ENCODE measurements at places on chromosomes 4 and X. TPM values are rescaled to one million over a fixed set of nuclear protein-coding genes. Genes with fewer than 3 reads are reported as not detected.

GRCh38 chr4:98851806-98852205 lies 77.1 kb downstream of the EIF4E start:
- H3K27me3 ChIP-seq, result no peaks in the 10 kb centered on the region
- peaks cover 11% of the 10 kb centered on the region for H3K4me1 ChIP-seq
- 0 out of 2 replicates have a peak overlapping the region, but pooled peaks have one; percentile 4 for H3K27ac ChIP-seq
- H3K36me3 ChIP-seq, result no peaks in the 10 kb centered on the region
- no peak overlapping the region for H3K4me3 ChIP-seq

- no peak overlapping the region for H3K27ac ChIP-seq
- peak; percentile 64 for DNase-seq
- no peaks in the 10 kb centered on the region for H3K36me3 ChIP-seq
- no peaks in the 10 kb centered on the region for H3K27me3 ChIP-seq
Observed at GRCh38 chr4:29002151-29002550, 1718.0 kb upstream of the PCDH7 start.

- DNase-seq, result peak; percentile 82
- H3K27ac ChIP-seq, result peak overlapping the region; percentile 31
Observed at GRCh38 chr4:114043116-114043515, 63.7 kb upstream of the ARSJ start.

DNA sequence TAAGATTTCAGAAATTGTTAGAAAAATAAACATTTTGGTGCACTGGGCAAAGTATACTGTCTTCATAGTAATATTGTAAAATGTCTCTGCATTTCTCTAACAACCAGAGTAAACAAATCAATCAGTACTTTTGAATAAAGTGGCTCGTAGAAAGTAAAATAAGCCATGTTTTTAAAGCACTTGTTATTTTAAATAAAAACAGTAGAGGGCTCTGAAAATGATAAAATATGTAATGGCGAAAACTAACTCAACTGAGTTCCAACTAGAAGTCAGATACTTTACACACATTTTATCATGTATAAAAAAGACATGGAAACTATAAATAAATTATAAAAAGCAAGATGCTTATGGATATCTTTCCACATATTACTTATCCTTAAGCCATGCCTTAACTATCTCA lies 1134.4 kb downstream of the PDHA2 start:
- H3K4me1 ChIP-seq, result no peaks in the 10 kb centered on the region
- no peak for DNase-seq
- no peaks in the 10 kb centered on the region for H3K36me3 ChIP-seq
- no peak overlapping the region for H3K27ac ChIP-seq
- no peaks in the 10 kb centered on the region for H3K27me3 ChIP-seq

GRCh38 chr4:109548655-109549054 lies 11.4 kb upstream of the MCUB start:
- H3K27me3 ChIP-seq, result no peaks in the 10 kb centered on the region
- no peaks in the 10 kb centered on the region for H3K4me1 ChIP-seq
- no peak overlapping the region for H3K4me3 ChIP-seq

DNA sequence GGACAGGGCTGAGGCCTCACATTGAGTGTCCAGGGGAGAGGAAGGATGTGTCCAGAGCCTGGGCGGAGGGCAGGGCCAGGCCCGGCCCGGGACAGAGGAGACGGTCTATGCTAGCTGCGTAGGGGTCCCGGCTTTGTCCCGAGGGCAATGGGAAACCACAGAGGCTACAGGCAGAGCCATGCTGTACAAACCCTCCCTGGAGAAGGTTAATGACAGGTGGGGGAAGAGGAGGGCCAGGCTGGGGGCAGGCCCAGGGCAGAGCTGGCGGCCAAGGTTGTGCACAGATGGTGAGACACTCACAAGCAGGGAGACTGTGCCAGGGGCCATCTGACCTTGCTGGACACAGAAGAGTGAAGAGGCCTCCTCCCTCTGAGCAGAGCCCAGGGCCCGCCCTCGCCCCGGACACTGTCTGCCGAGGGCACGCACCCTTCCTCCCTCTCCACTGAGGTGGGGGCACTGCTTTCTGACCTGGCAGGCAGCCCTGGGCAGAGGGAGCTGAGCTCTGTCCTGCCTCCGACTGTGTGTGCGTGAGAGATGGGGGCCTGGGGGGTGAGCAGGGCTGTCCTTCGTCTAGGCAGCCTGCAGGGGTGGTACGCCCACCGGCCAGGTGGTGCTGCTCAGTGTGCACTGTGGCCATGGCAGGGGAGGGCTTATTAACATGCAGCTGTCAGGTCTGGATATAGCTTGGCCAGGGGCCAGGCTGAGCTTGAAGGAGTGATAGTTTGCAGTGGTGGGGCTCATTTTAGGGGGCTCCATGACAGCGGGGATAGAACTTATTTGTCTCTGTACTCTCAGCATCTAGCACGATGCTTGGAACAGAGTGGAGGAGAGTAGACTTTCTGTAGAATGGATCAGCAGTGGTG lies 75.7 kb upstream of the LRPAP1 start:
- no peak overlapping the region for H3K4me3 ChIP-seq
- H3K27ac ChIP-seq, result no peak overlapping the region
- peak; percentile 78 for DNase-seq
- H3K27me3 ChIP-seq, result no peaks in the 10 kb centered on the region
- H3K36me3 ChIP-seq, result no peaks in the 10 kb centered on the region

DNA sequence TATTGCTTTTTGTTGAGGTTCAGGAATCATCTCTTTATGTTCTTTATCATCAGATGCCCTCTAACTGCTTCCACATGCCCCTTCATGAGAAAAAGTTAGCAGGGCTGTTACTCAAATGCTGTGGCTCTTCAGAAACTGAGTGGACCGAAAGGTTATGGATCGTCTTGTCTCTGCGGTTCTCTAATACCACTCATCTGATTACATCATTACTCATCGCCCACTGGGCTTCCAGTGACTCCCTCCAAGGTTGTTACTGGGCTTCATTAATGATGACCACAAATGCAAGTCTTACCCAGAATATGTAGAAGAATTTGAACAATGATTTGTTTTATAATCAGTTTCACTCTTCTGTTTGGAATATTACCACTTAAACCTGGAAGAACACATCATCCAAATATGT lies 67.7 kb downstream of the RWDD4 start:
- no peak overlapping the region for H3K4me3 ChIP-seq
- DNase-seq, result no peak
- H3K4me1 ChIP-seq, result no peaks in the 10 kb centered on the region
- no peak overlapping the region for H3K27ac ChIP-seq
- no peaks in the 10 kb centered on the region for H3K27me3 ChIP-seq
- H3K36me3 ChIP-seq, result no peaks in the 10 kb centered on the region

GRCh38 chr4:24070117-24070516 lies 180.3 kb upstream of the PPARGC1A start:
- DNase-seq, result no peak
- H3K4me3 ChIP-seq, result no peak overlapping the region
- H3K27ac ChIP-seq, result no peak overlapping the region
- H3K27me3 ChIP-seq, result no peaks in the 10 kb centered on the region
- no peaks in the 10 kb centered on the region for H3K36me3 ChIP-seq

- no peaks in the 10 kb centered on the region for H3K36me3 ChIP-seq
- DNase-seq, result no peak
- H3K27ac ChIP-seq, result no peak overlapping the region
- H3K4me3 ChIP-seq, result no peak overlapping the region
- H3K27me3 ChIP-seq, result no peaks in the 10 kb centered on the region
Observed at GRCh38 chrX:141879616-141880015, 24.1 kb upstream of the MAGEC1 start.

- no peak overlapping the region for H3K4me3 ChIP-seq
- DNase-seq, result no peak
- no peaks in the 10 kb centered on the region for H3K4me1 ChIP-seq
Observed at GRCh38 chr4:58566260-58566659, 1456.1 kb upstream of the IGFBP7 start.

DNA sequence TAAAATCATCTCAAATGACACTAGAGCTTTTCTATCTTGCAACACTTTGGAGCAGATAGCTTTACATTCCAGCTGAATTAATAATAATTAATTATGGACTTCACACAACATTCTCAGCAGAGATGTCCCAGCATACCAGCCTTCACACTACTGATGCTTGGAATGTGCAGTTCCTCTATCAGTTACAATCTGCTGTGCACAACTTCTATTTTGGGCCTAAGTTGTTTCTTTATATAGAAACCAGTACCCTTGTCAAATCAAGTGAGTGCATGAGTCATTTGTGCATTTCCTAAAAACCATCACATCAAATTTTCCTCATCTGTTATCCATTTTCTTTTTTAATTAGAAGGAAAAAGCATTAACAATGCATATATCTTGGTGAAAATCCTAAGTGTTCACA lies 8.8 kb upstream of the RASL11B start:
- no peak overlapping the region for H3K4me3 ChIP-seq
- H3K27ac ChIP-seq, result peak overlapping the region; percentile 2
- DNase-seq, result no peak
- peaks cover 20% of the 10 kb centered on the region for H3K4me1 ChIP-seq
- H3K36me3 ChIP-seq, result no peaks in the 10 kb centered on the region

ZAR1 gene
- 0.10 TPM for total RNA-seq

UGT2B17 gene
- not detected for total RNA-seq

CXXC4 gene
- total RNA-seq, result 4.6 TPM

PCYT1B gene
- 7.2 TPM for total RNA-seq

IGFBP7 gene
- 2.3 TPM for total RNA-seq

CT55 gene
- 0.08 TPM for total RNA-seq

TMEM31 gene
- not detected for total RNA-seq

All from SJCRH30 (cell line).